ENCODE measurements at places on chromosomes 5 and 9.

DNA sequence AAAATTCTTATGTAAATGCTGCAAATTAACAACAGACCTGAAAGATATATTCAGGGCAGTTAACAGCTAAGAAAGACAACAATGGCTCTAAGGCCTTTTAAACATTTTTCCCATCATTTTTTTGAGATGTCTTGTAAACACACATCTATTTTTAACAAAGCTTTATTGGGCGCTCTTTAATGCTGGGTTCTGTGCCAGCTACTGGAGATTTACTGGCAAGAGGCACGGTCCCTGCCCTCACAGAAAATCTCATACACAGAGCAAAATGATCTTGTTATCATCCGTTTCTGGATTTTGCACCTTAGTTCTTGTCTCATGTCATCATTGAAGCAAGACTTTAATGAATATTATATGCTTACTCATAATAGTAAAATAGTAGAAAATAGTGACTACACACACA is 1022.3 kb upstream of the WWC1 start:
- no peak for DNase-seq

DNA sequence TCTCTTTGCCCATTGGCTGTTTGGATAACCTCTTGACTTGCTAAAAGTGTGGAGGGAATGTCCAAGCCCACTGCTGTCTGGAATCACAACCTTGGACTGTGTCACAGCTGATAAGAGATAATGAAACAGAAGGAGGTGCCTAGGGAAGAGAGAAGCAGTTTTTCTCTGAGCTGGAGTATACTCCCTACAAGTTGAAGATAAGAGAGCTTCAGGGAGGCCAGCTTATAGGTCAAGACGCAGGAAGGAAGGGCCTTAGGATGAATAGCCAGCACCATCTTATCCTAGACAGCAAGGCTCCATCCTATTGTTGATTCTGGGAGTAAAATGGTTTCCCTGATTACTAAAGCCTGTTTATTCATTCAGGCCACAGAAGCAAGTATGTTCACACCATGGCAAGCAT is 244.7 kb downstream of the NPR3 start:
- no peak for DNase-seq

GRCh38 chr5:181043285-181044092 is 3.4 kb downstream of the BTNL9 start:
- DNase-seq: no peak

GRCh38 chr5:133400831-133401351 is 211.4 kb downstream of the FSTL4 start:
- DNase-seq: no peak

DNA sequence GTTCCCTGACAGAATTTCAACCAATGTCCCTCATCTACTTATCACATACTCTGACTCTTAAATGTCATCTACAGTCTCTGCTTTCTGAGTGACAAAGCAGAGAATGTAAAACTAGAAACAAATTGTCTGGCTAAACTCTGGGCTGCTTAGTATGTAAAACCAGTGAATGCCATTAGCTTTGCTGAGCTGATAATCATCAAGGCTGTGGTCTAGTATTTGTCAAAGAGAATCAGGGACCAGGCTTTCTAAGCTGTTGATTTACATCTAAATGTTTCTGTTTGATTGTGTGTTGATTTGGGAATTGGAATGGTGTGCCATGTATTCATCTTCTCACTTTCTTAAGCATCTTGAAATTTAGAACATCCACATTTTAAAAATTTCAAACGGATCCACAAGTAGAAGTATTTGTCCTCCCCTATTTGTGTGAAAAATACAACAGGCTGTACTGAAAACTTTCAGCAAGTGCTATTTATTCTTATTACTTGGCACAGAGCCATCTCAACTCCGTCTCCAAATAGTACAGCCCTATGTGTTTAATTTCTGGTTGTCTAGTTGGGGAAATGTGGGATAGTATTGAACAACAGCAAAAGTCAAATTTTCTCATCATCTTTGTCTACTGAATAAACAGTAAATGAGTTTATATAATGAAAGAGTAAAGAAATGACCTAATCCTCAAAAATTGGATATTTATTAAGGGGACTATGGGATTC is 251.5 kb downstream of the KCTD16 start:
- DNase-seq: no peak

GRCh38 chr9:2743937-2744529 is 26.7 kb downstream of the KCNV2 start:
- no peak for DNase-seq

DNA sequence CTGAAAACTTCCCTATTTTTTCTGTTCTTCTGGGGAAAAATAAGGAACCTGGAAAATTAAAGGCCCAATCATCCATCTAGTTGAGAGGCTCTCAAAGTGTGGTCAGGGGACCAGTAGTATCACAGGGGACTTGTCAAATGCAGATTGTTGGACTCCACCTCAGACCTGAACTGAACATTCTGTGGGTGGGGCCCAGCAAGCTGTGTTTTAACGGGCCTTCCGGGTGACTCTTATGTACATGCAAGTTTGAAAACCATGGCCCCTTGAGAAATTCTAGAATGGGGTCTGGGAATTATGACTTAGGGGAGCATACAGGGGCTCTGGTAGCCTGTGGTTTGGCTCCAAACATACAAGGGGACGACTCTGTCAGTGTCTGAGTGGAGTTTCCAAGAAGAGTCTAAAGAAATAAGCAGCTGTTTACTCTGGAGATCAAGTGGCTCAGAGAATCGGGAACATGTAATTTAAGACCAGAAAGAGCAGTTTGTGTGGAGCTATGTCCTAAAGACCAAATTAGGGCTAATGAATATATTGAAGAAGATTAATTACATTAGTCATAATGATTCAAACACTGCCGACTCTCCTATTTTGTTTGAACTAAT is 177.4 kb downstream of the SLC28A3 start:
- no peak for DNase-seq

DNA sequence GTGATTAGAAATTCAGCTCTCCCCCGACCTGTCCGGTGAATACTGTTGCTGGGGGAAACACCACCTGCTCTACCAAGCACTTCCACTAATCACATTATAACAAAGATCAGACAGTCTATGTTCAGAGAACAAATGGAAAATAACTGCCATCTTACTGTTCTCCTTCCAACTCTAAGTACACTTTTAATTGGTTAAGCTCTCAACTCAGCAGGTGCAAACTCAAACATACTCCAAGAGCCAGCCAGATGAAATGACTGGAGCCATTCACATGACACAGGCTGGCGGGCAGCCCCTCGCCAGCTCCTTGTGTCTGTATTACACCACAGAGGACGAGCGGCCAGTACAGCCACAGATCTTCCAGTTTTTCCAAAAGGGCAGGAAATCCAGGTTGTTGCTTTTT is 16.1 kb downstream of the LIFR start:
- DNase-seq: no peak

- DNase-seq: no peak
Measured at GRCh38 chr5:23024470-23024869, 171.3 kb upstream of the CDH12 start.

GRCh38 chr5:9009931-9010651 is 535.8 kb downstream of the SEMA5A start:
- DNase-seq: no peak

GRCh38 chr9:88818495-88819201 is 172.6 kb upstream of the S1PR3 start:
- DNase-seq: no peak

GRCh38 chr9:92185096-92185495 is 69.9 kb upstream of the SPTLC1 start:
- DNase-seq: no peak

GRCh38 chr5:173950829-173951228 is 38.1 kb upstream of the C5orf47 start:
- DNase-seq: no peak

- DNase-seq: no peak
Measured at GRCh38 chr9:104740621-104741020, 6.9 kb upstream of the NIPSNAP3A start.

DNA sequence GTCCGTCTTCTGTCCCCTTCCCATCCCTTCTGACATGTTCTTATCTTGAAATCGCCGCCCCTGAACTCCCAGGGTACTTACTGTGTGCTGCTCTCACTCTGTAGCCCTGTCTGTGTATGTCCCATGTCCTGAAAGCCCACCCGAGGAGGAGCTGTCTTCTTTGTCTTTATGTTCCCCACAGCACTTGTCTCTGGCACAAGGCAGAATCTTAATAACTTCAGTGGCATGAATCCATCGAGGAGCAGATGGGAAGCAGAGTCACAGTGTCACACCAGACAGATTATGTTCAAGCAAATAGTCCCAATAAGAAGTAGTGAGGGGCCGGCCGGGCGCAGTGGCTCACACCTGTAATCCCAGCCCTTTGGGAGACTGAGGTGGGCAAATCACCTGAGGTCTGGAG is 29.7 kb upstream of the LTC4S start:
- no peak for DNase-seq

DNA sequence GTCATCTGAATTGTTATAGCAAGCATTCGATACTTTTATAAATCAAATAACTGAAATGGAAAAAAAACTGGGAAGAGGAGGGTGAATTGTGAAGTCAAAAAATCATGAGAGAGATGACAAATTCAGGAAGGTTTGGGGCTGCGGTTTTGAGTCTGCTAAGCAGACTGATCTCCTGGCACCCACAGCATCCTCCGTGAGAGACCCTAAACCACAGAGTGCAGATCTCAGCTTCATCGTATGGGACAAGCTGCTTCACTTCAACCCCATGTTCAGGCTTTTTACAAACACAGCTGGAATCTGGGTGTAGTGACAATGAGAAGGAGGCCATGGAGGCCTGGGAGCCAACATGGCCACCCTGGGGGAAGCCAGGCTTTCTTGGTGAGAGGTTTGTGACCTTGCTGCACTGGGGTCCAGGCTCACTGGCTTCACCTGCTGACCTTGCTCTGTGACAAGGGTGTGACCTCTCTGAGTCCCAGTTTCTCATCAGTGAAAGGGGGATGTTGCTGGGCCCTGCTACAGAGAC is 19.4 kb downstream of the USP20 start:
- no peak for DNase-seq

- DNase-seq: no peak
Measured at GRCh38 chr9:36993933-36994764, 39.9 kb downstream of the PAX5 start.

GRCh38 chr9:110282018-110282738 is 25.9 kb upstream of the TXN start:
- DNase-seq: no peak

- DNase-seq: no peak
Measured at GRCh38 chr9:116992865-116993264, 305.8 kb downstream of the TRIM32 start.

DNA sequence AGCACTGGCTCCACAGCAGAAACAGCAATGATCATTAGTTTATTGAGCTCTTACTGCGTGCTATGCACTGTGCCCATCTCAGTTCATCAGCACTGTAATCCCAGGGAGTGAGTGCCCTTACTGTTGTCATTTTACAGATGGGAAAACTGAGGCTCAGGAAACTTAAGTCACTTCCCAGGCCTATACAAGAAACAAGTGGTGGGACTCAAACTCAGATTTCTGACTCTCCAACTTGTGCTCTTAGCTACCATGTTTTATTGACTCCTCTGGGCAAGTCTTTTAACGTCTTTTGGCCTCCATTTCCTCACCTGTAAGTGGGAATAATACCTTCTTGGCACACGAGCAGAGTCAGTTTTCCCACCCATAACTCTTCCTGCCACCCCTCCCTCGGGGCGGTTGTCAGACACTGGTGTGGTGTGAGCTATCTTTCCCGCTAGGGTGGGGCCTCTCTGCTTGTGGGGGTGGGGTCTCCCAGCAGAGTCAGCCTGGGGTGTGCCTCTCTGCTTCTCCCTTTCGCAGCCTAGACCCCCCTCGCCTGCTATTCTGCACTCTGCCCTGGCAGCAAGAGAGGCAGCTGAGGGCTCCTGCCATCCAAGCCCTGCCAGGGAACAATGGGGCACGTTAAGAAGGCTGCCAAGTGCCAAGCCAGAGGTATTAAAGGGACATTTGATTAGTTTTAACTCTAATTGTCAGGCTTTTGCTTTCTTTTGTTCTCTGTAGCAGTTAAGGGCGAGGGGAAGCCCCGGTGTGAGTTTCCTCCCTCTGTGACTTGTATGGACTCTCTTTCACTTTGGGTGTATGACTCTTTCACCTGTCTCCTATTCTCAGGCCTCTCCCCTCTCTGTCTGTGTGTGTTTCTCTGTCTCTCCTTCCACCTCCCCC is 12.1 kb downstream of the GALNT10 start:
- DNase-seq: peak; percentile 52

DNA sequence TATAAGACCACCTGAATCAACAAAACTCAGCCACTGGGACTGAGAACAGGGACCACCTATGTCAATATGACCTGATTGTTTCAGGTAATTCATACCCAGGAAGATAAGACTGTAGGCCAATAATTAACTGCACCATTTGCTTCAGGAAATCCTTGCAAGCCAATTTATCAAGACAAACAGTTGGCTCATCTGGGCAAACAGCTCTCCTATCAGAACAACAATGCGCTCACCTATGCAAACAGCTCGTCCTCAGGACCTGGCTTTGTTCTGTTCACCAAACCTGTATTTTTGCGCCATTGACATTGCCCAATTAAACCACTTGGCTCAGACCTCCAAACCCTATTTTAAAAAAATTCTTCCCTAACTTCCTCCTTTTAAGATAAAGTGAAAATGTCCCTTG is 92.3 kb upstream of the MARCHF11 start:
- DNase-seq: no peak

DNA sequence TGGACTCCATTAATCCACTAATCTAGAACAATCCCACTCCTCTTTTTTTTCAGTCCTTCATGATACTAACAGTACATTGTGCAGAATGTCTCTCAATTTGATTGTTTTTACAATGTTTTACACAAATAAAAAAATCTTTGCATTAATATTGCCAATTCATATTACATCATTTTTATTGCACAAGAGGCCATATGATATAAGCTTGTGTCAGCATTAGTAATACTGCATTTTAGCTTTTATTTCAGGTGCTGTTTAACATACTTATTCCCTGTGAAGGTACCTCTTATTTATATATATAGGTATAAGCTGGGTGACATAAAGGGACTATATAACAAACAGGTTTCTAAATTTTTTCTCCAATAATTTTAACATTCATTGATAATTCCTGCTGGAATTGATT is 737.4 kb downstream of the DNAH5 start:
- DNase-seq: no peak

- peak; percentile 62 for DNase-seq
Measured at GRCh38 chr5:154467655-154468354, 10.2 kb downstream of the HAND1 start.

GRCh38 chr5:149114403-149115312 is 26.6 kb upstream of the ABLIM3 start:
- DNase-seq: peak; percentile 25

DNA sequence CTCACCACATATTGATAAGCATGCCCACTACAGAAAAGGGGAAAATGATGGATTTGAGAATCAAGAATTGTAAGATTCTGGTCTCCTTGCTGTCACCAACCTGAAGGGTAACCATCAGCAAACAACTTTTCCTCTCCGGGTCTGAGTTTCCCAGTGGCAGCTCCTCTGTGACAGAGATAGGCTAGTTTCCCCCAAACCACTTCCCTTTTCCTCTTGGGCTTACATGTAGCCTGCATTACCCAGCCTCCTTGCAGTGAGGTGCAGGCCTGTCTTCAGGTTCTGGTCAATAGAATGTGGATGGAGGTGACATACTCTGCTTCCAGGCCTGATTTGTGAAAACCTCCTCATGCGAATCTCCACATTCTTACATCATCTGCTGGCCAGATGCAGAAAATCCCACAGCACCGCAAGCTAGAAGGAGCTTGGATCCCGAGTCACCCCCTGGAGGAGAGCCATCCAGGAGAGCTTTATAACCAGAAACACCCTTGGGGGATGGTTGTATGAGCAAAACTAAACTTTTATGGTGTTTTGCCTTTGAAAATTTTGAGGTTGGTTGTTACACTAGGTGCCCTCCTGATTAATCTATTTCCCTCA is 206.1 kb downstream of the RGS3 start:
- no peak for DNase-seq

- peak; percentile 60 for DNase-seq
Measured at GRCh38 chr5:134526483-134527155, 1.1 kb downstream of the JADE2 start.

GRCh38 chr9:126373241-126373640 is 46.6 kb downstream of the MVB12B start:
- DNase-seq: no peak

All from activated CD4-positive, alpha-beta T cell treated with anti-CD3 and anti-CD28 coated beads for 4 hours (primary cell).